Stimulated activated CD8-positive, alpha-beta memory T cell treated with anti-CD3 and anti-CD28 coated beads, Interleukin-2, amount 100 ng/mL, for 48 hours (primary cell): ENCODE measurements at places on chromosomes 3 and 15.

GRCh38 chr3:121362035-121362734 lies 183.6 kb downstream of the POLQ start:
- no peak for DNase-seq

GRCh38 chr15:78429477-78429876 lies 8.5 kb upstream of the IREB2 start:
- DNase-seq = no peak

DNA sequence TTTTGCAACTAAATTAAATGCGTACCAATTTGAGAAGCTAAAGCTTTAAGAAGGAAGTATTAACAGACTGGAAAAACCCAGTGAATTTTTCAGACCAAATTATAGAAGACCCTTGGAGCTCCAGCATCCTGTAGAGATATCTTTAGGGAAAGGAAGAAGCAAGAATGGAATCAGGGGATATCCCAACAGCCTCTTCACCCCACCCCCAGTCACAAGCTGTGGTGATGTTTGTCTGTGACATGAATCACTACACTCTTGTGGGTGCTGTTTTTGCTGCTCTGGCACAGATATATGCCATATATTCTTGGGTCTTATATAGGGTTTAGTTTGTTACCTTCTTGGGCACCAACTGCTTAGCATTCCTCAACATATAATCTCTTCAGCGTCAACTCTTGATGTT lies 78.5 kb upstream of the BCL6 start:
- DNase-seq = no peak

GRCh38 chr3:120177151-120177550 lies 82.9 kb upstream of the GSK3B start:
- no peak for DNase-seq

- no peak for DNase-seq
These were observed 80.1 kb downstream of the EBLN2 start for GRCh38 chr3:73141525-73141924.
